ENCODE measurements at places on chromosomes 2 and 18.

DNA sequence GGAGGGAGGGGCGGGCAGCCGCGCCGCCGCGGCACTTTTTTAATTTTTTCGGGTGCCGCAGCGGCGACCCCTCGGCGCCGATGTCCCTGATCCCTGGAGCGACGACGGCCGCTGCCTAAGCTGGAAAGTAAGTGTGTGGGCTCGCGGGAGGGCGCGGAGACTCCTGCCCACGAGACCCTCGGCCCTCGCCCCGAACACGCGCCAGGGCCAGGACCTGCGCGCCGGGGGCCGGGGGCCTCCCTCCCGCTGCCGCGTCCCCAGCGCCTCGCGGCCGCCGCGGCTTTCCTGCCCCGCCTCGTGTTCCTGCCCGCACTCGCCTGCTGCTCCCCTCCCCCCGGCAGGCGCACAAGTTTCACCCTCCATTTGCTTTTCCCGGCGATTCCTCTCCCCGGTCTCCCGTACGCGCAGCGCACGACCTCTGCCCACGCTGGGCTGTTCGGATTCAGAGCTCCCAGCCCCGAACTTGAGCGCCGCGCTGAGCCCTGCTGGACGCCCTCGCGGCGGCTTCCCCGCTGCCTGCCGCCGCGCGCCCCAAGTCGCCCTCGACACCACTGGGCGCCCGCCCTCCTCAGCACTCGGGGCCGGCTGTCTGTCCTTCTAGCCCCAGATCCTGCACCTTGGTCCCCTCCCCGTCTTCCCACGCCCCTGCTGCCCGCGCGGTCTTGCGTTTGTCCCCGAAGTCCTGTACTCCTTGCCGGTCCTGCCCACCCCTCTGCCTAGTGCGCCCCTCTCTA, 507 bp downstream of the PKP4 start:
- peak; percentile 74 for DNase-seq

DNA sequence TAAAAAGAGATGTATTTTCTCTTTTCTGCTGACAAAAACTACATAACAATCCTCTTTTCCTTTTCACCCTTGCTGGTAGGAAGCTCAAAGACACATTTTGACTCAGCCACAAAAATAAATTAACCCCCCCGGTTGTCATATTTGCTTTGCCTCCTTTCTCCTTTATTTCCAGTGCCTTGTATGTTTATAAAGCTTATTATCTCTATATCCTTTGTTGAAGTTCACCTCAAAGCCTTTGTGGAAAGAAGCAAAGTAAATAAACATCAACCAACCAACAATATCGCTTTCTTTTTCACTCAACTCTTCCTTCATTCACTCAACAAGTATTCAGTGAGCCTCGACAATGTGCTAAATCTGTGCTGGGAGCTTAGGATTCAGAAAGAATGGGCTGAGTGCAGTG, 276.5 kb upstream of the ID2 start:
- DNase-seq = no peak

DNA sequence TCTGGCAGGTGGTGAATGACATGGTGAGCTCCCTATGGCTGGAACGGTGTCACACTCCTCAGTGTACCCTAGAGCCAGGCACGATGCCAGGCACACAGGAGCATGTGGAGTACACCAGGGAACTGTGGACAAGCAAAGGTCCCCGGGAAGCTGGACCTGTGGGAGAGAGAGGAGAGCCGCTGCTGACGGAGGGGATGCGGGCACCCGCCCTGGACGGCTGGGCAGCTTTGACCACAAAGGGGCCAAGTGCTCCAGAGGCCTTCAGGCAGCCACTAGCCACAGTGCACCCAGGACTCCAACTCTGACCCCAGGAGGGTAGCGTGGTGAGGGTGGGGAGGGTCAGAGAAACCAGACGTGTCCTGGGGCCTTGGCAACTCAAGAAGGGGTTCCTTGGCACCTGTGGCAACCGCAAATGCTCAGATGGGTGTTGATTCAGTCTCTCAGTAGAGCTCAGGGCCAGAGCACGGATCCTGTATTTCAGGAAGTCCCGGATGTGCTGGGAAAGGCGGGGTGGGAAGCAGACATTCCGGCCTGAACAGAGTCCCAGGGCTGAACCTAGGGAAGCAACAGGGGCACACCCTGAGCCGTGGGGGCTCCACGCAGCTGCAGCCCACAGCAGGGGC, 2.3 kb upstream of the MAB21L4 start:
- DNase-seq = no peak

DNA sequence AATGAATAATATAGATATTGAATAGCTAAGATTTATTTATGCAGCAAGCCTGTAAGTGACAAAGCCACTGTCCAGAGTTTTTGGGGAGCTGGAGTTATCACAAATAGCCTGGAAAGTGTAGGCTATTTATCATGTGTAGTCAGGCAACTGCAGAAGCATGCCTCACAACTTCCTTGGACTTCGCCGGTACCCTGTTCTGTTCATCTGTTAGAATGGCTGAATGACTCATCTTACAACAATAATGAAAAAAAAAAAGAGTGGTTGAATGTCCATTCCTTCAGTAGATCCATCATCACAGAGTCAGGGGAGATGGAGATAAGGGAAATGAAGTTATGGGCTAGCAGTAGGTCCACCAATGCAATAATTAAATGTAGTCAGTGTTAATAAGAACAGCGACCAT, 24.0 kb upstream of the ATP5MC3 start:
- no peak for DNase-seq

DNA sequence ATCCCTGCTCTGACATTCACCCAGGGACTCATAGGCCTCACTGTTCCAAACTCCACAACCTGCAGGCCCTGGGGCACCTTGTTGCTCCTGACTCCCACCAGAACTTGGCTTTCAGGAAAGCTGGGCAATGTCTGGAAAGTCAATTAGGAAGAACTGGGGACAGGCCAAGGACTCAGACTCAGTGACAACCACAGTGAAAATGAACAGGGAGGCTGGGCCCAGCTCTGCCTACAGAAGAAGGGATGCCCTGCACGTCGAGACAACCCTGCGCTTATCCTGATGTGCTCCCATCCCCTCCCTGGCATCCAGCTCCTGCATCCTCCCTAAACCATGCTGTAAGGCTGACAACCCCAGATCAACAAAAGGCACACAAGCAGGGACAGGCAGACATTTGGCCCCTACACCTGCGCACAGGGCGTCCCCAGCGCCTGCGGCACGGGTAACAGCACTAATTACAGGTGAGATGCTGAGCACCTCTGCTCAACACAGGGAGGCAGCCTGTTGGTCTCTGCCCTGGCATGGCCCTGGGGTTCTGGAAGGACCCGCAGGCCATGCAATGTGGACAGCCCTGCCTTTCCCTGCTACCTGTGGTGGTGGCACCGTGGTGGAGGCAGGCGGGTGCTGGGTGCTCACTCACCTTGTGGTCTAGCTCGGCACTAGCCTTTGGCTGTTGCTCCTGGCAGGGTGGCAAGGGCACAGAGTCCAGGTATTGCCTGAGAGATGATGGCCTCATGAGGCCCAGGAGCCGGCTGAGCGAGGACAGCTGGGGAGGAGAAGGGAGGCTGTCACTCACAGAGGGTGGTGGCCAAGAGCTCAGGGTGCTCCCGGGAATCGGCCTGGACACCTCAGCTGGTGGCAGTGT, 23.6 kb upstream of the SEMA4C start:
- DNase-seq = no peak

DNA sequence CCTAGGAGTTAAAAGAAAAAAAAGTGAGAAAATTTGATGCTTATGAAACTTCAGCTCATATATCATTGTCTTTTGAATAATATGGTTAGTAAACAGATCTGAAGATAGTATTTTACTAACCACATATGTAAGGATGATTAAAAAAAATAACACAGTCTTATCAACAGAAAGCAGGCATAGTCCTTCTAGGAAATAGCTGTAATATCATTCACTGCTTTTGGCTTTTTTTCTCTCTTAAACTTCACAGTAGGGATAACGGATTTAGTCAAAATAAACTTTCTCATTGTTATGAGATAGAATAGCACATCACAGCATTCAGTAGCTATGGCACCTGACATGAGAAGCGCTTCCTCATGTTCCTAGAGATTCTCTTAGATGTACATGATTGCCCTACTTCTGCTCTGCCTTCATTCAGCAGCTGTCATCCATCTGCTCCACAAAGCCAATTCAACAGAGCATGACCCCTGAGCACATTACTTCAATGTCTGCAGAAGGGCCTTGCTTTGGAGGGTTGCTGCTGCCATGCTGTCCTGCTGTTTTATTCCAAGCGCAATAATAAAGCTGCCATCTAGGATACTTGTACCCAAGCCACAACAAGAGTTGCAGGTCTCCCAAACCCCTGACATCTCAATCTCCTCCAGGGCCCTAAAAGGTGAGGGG, 67.0 kb downstream of the TTC21B start:
- no peak for DNase-seq

GRCh38 chr2:213703406-213704098, 419.3 kb downstream of the SPAG16 start:
- no peak for DNase-seq
